ENCODE measurements at places on chromosomes 11 and 22.

- DNase-seq, result no peak
Measured at GRCh38 chr11:15236559-15236958, 121.8 kb downstream of the INSC start.

DNA sequence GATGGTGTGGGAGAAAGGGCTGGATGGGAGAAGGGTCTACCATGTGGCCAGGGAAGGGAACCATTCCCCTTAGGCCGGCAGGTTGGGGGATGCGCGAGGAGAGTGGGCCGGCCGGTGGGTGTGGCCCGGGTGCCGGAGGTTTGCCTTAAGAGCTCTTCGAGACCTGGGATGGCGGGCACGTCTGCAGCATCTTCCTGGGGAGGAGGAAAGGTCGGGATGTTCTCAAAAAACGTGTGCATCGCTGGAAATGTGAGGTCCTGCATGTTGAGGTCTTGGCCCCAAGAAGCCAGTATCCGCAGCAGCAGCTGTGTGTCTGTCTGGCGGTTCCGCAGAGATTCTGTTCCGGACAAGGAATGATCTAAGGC lies 1.4 kb downstream of the NAV2 start:
- no peak for DNase-seq

GRCh38 chr22:23000657-23001347 lies 69.5 kb upstream of the GNAZ start:
- no peak for DNase-seq

DNA sequence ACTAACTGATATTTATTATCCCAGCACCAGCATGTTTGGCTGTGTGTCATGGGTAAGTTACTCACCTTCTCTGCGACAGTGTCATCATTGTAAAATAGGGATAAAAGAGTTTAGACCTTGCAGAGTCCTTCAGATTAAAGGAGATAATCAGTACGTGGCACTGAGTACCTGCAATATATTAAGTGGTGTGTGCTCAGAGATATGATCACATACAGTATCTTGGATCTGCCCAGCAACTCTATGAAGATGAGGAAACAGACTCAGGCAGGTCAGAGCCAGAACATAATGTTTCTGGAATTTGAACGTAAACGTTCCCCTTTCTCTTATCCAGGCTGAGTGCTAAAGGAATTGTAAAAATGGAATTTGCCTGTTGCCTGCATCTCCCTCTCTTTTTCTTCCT lies 46.9 kb upstream of the ELF5 start:
- DNase-seq, result no peak

- peak; percentile 47 for DNase-seq
Measured at GRCh38 chr11:36352922-36353321, 56.8 kb downstream of the PRR5L start.

DNA sequence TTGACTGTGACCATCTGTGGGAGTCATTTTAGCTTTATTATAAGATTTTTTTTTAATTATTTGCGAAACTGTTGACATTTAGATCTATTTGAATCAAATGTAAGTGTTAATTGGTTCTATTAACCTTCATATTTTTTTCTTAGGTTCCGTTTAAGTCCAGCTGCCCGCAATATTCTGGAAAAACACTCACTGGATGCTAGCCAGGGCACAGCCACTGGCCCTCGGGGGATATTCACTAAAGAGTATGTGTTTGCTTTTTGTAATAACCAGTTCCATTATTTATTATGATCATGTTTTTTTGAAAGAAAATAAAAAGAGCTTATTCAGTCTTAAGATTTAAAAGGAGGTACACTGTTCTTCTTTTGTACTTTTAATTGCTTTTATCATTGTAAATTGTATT lies 43.9 kb downstream of the PDHX start:
- DNase-seq, result no peak

DNA sequence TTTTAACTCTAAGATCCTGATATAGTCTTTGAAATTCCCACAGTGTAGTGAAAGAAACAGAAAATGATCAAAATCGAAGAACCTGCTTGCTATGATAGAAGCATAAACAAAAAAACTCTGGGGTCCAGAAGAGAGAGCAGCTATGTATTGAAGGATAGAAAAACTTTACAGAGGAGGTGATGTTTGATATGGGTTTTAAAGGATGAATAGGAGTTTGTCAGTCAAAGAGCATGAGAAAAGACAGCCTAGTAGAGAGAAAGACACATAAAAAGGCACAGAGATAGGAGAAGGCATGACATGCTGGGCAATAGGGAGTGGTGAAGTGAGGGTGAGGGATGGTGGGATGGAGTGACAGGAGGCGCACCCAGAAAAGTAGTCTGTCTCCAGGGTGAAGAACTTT lies 168.0 kb downstream of the INSC start:
- no peak for DNase-seq

- peak; percentile 9 for DNase-seq
Measured at GRCh38 chr11:126607374-126607773, 251.9 kb downstream of the ST3GAL4 start.

DNA sequence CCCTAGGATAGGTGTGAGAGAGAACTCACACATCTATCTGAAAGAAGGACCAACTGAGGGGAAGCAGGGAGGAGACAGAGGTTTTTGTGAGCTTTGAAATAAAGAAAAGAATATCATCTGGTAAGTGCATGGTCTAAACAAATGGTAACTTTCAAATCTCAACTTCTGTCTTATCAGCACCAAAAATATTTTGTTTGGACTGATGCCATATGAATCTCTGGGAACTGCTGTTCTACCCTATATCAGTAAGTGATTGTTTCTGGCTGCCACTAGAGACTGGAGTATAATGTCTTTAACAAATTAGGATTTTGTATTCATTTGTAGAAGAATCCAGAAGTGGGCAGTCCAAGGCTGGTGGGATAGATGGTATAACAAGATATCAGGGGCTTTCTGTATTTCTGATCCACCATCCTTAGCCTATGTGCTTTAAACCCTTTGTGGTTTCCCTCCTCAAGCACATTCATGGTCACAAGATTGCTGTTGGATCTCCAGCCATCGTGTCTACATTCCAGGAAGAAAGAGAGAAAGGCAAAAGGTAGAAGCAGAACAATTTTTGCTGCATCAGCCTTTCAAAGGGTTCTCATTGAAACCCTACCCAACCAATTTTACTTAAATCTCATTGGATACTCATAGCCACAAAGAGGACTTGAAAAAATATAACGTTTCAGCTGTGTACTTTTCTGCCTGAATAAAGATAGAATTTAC lies 4.7 kb downstream of the HEPHL1 start:
- no peak for DNase-seq

- DNase-seq, result peak; percentile 56
Measured at GRCh38 chr11:117039900-117040299, 58.3 kb downstream of the SIK3 start.

DNA sequence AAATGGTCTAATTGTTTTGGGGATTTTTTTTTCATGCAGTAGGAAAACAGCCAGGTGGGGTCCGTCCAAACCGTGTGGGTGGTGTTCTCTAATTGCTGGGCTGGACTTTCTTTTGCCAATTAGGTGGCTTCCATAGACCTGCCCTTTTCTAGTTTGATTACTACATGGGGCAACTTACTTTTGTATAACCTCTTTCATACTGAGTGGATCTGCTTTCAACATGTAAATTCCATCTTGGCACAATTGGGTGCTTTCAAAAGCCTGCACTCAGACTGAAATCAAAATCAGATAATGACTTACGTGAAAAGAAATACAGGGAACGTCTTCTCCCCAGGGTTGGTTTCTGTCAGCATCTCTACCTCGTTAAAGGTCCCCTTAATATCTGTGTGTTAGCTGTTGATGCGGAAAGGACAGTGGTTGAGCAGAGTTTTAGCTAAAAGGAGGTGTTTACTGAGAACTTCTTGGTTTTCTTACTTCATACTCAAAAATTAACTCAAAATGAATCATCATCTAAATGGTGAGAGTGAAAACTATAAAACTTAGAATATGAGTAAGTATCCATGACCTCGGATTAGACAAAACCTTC lies 72.1 kb downstream of the BARX2 start:
- DNase-seq, result no peak

DNA sequence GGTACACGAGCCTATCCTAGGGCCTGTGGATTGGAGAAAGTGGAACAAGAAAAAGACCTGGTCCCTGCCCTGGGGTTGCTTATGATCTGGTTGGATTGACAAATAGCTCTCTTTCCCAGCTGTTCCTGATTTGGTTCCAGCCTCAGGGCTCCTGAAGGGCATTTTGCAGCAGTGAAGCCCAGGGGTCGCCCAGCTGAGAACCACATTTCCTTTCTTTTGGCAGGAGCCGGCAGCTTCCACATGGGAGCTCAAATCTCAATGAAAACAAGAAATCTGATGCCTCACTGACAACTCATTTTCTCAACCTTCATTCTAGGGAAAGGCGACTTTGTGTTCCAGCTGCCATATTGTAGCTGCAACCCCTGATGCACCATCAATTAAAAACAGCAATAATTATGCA lies 140.6 kb upstream of the CADM1 start:
- DNase-seq, result no peak

DNA sequence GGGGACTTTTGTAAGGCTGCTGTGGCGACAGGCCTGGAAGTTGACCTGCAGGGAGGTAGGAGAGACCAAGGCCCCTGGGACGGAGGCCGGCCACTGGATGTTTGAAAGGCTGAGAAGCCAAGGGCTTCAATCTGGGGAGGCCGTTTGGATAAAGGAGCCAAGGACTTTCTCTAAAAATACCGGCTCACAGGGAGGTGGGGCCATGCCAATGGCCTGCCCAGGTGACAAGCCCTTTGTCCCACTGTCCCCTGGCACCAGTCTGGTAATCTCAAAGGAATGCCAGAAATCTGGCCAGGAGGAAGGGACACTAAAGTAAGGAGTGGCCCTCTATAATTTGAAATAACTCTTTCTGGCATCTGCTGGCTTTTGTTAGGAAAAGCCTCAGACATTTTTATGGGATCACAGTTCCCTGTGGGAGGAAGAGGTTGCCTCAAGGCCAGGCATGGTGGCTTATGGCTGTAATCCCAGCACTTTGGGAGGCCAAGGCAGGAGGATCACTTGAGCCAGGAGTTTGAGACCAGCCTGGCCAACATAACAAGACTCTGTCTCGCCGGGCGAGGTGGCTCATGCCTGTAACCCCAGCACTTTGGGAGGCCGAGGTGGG lies 1.9 kb upstream of the CHKA start:
- no peak for DNase-seq

DNA sequence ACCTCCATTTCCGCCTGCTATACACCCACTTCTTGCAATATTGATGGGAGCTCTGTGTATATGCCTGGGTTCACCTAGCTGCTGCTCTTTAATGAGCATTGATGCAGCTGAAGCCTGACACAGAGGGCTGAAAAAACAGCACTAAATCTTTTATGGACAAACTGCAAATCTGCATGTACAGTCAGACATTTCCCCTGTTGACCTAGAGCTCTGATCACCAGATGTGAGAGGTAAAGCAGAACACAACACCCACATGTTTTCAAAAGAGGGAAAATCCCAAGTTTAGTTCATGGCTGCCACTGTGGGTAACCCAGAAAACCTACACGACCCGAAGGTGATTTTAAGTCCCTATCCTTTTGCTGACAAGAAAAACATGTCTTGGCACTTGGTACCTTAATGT lies 303.0 kb upstream of the PITPNB start:
- no peak for DNase-seq

- no peak for DNase-seq
Measured at GRCh38 chr11:44817207-44817949, 90.6 kb downstream of the TSPAN18 start.

GRCh38 chr11:106420048-106420665 lies 342.7 kb downstream of the AASDHPPT start:
- no peak for DNase-seq

DNA sequence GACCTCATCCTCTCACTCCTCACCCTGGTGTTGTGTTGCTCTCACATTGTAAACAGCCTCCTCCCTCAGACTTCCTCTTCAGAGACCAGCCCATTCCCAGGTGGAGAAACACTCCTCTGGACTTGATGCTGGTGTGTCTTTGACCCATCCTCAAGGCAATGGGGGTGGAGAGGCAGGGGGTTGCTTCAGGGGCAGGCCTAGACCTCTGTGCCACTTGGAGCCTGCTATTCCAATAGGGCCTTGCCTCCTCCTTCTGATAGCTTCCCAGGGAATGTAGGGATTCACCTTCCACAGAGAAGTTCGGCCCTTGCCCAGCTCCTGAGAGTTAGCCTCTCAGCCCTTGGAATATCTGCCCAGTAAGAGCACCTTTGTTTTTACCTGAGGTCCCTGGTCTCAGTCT lies 606.6 kb upstream of the CADM1 start:
- DNase-seq, result no peak

DNA sequence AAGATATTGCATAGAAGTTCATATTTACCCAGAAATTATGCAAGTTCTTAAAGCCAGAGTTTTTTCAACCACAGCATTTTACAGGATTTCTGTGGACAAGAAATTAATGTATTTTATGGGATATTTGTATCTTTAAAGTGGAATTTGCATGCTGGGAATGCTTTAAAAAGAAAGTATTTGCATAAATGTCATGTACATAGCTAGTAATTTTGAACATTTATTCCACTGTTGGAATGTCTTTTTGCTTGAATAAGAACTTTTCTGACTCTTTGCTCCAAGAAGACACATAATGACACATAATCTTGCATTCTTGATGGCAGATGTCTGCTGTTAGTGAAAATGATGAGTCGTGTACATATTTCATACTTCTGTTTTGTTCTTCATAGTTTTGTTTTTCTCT lies 66.6 kb downstream of the ATXN10 start:
- no peak for DNase-seq

- no peak for DNase-seq
Measured at GRCh38 chr22:29606320-29606719, 2.9 kb downstream of the NF2 start.

DNA sequence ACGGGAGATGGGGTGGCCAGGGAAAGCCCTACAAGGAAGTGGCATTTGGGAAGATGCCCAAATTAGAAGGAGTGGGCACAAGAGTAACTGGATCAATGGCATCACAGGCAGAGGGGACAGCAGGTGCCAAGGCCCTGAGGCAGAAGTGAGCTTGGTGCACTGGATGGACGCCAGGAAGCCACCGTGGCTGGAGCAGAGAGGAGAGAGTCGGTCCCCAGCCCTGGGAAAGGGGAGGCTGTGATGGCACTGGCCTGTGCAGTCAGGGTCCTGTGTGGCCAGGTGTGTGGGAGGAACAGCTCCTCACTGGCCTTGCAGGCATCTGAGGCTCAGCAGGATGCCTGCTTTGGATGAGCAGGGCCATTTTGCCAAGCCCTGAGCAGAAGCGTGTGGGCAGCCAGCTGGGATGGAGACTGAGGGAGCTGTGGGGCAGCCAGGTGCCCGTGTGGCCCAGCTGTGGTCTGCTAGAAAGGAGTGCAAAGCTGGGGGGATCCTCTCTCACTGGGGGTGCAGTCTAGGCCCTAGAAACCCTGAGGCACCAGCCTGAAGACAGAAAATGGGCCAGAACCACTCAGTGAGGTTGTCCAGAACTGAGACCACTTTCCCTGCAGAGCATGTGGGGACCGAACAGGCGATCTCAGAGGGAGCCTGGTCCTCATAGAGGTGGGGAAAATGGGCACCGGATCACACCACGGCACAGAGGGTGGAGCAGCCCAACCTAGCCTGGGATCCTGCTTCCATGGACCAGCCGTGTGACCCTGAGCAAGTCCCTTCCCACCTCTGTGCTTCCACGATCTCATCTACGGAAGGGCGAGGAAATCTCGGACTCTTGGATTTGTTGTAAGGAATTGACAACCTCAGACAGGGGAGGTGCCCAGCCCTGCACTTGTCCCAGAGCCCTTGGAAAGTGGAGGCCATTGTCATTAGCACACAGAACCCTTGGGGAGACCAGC lies 78.6 kb upstream of the RTL6 start:
- DNase-seq, result no peak

Measured in common myeloid progenitor, CD34-positive (primary cell).